ENCODE measurements at places on chromosomes 3 and 15.
A peak's percentile ranks its signal among the peaks of the same experiment; 100 is the strongest.

DNA sequence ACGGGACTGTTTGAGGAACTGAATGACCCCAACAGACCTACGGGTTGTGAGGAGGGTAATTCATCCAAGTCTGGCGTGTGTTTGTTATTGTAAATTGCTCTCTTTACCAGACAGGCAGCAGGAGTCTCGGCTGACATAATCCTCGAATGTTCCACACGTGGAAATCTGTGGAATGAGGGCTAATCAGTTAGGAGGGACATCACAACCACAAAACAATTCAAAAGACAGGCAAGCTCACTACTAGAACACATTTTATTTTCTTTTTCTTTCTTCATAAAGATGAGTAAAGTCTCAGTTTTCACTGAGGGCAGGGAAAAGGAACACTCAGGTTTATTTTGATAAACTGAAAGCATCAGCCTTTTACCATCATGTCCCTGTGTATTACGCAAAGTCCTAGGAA lies 53.8 kb downstream of the GRK7 start:
- no peak for DNase-seq

- peak; percentile 81 for DNase-seq
Observed at GRCh38 chr3:13884851-13885703, 5.2 kb upstream of the WNT7A start.

GRCh38 chr3:16303037-16303575 lies 38.1 kb downstream of the OXNAD1 start:
- DNase-seq: peak; percentile 70

DNA sequence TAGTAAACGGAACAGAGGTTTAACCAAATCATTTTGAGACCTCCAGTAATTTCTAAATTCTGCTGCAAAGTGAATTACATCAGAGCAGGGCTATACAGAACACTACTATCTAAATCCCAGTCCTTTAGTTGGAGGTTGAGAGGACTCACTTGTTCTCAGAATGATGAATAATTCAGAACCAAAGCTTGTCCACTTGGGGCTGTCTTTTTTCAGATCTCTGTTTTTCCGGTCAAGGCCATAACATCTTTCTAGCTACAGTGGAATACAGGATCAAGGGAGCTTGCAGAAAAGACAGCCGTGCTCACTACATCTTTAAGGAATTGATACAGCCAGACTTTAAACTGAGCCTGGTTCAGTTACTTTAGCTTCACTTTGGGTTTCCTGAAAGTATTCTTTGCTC lies 194.5 kb downstream of the EFHB start:
- DNase-seq: no peak

DNA sequence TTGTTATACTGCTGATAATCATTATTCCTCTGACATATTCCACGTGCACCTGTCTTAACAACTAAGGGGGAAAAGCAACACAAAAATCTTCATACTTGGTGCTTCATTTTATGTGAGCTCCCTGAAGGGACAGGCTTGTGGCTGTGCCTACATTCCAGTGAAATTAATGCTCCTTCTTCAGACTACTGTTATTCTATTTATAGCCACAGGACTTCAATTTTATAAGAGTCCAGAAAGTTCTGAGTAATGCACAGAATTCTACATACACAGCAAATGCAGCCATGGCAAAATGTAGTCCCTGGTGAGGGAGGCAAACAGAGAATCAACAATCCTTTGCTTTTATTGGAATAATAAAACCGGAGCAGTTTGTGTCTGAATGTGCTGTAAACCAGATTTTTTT lies 417.1 kb downstream of the RBMS3 start:
- DNase-seq: no peak

DNA sequence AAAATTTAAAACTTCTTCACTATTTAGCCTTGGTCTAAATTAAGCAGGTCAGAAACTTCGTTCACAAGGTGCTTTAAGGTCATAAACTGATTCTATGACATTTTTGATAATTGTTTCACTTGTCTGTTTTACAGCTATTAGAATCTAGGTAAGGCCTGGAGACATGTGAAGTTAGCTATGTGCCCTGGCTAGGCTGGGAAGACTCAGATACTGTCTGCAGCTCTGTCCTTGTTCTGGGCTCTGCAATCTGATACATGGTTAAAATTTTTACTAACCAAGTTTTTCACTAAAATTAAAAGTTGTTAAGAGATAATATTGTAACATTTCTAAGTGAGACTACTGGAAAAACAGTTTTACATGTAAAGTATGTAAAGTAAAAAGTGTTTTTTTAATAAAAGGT lies 479.6 kb upstream of the EPHA6 start:
- DNase-seq: no peak

- no peak for DNase-seq
Observed at GRCh38 chr3:108940166-108940565, 13.5 kb downstream of the GUCA1C start.

DNA sequence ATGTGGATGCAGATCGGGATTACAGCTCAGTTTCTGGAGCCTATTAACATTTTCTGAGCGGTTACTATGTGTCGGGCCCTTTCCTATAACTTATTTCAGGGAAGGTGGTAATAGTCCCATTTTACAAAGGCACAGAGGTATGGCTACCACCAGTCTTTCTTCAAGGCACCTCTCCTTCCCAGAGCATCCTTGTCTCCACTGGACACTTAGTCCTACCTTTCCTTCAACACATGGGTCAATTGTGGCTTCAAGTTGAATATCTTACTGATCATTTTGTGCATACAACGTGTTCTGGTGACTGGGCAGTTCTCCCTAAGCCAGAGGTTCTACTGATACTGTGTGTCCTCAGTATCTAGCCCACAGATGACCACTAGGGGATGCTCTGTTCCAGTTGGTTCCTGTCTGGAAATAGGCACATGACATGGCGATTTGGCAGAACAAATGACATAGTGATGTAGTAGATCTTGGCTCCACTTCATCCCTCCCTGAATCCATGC lies 60.7 kb upstream of the CMTM8 start:
- no peak for DNase-seq

DNA sequence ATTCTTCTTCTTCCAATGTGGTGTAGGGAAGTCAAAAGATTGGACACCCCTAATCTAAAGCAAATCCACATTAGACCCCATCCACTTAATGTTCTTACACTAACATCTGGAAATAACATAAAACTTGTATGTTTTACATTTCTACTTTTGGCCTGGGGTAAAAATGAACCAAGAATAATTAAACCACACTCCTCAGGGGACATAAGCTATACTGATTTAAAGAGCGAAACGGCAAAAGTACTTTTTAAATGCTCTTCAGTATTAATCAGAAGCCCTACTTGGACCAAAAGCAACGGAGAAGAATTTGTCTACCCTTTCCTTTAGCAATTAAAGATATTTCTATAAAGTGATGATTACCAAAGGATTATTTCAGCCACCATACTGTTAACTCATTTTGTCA lies 123.9 kb downstream of the TMCC1 start:
- DNase-seq: no peak

- no peak for DNase-seq
Observed at GRCh38 chr15:32003558-32003957, 26.8 kb upstream of the CHRNA7 start.

GRCh38 chr3:134360046-134360445 lies 14.2 kb downstream of the AMOTL2 start:
- DNase-seq: no peak

DNA sequence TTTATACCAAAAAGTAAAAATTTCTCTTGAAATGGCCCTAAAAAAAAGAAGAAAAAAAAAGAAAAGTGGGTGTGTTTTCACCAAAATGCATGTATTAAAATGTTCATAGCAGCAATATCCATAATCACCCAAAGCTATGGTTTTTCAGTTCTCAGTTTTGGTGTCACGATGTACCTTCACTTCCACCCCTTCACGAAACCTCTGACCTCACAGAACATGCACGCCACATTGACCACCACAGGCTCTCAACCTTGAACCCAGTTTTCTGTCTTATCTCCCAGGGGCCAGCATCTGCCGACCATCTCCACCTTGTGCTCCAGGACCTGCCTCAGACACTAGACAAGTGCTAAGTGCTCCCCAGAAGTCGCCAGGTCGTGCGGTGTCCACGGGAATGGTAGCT lies 30.4 kb downstream of the COLQ start:
- DNase-seq: no peak

- no peak for DNase-seq
Observed at GRCh38 chr15:98758224-98758623, 109.9 kb downstream of the IGF1R start.

DNA sequence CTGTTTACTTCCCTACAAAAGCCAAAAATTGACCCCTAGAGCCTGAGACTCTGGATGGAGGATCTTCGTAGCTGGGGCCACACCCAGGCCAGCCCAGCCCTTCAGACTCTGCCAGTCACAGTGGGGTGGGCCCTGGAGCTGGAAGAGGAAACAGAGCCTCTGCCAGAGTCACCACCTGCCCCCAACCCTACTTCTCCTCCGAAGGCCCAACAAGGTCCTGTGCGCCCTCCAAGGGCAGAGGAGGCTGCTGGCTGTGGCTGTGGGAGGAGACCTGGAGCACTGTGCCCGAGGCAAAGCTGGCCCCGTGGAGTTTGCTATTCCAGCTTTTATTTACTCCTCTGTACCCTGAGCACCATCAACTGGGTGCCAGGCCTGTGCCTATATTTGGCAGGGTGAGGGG lies 19.0 kb downstream of the CISH start:
- DNase-seq: no peak

- no peak for DNase-seq
Observed at GRCh38 chr15:92811148-92811913, 88.8 kb upstream of the CHD2 start.

- DNase-seq: no peak
Observed at GRCh38 chr3:72398781-72399180, 449.5 kb downstream of the SHQ1 start.

All from esophagus muscularis mucosa (tissue), 4 donors.